ENCODE measurements at places on chromosomes 1 and 21.
A peak's percentile ranks its signal among the peaks of the same experiment; 100 is the strongest.

DNA sequence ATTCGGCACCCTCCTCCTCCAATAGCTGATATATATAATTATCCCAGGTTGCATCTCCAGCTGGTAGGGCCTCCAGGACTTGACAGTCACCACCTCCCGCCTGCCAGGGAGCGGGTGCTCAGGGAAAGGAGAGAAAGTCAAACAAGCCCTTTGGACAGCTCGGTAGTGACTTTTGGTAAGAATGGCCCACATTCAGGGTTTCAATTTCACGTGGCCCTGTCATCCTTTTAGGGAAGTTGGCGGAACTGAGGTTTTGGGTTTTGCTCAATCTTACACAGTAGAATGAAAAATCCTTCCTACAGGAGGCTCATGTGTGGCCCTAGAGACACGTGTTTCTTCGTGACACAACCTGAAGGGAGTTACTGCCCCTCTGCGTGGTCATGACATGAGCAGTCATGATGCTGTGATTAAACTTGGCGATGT lies 44.2 kb downstream of the CAPN8 start:
- DNase-seq = no peak

GRCh38 chr1:175154629-175155472 lies 37.7 kb downstream of the KIAA0040 start:
- peak; percentile 72 for DNase-seq

DNA sequence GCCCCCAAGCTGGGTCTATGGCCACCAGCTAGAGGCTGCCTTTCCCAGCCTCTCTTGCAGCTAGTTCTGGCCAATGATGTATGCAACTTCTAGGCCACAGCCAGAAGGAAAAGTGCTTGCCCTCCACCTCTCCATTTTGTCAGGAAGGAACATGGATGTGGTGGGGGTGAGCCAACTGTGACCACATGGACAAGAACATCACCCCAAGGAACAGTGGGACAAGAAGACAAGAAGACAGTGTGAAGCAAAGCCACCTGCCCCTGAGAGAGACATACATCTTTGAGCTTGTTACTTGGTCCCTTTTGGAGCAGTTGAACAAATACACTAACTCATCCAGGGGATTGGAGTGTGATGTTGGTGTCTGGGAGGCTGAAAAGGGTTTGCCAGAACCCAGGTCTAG lies 105.8 kb upstream of the EDN2 start:
- DNase-seq = no peak

DNA sequence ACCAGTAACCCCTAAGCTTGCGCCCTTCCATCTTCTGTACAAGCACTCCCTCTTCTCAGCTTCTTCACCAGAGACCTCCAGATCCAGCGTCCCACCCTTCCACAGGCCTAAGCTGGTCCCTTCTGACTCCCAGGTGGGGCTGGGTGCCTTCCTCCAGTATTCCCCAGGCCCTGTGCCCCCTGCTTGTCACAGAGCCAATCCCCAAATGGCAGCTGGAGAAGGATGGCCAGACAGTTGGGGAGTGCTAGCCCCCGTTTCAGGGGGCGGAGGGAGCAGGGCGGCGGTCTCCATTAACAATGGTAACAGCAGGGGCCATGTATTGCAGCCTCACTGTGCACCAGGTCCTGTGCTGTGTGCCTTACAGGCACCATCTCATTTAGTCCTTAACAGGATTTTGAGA lies 85.7 kb downstream of the KCNN3 start:
- DNase-seq = no peak

DNA sequence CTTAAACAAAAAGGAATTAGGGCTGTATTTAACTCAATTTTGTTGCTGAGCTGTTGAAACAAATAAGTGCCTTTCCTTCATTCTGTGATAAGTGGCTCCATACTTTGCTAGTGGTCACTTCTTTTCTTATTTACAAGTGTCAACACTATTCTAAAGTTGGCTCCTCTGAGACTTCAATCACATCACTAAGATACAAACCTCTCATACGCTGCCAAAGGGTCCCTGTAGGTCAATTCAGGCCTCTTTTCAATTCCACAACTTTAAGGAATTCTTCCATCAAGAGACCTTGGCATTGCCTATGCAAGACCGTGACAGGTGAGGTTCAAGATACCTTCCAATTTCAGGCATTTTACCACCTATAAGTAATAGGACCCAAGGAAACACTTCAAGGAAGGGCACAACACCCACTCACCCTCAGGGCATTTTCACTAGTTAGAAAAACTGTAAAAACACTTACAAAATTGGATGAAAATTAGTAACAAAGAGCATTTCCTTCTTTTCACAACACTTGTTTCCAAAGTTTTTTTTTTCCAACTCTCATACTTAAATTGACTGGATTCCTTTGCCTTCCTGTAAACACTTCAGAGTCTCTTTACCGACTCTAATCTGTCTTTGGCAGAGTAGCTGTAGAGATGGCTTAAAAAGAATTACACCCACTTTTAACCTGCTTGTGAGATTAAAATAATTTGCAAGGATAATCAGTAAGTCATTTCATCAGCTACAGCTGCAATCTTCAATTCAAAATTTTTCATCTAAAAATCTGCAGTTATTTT lies 24.5 kb downstream of the SERBP1 start:
- peak; percentile 75 for DNase-seq

DNA sequence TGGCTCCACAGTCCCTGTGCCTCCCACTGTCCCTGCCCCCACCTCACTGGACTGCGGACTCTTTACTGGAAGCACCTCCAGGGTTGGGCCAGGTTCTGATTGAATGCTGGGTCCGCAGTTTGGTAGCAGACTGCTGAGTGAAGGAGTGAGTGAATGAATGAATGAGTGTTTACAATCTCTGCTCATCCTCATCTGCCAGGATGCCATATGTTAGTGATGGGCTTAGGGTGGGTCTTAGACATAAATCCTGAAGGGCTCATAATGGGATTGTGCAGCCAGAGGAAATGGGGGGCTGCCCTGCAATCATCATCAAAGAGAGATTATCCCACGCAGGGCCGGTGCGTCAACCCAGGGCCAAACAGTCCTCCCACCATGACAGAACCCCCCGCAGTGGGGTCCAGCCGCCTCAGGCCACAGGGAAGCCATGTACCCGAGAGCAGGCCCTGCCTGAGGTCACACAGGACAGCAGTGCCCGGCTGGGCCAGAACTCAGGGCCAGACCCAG lies 26.1 kb downstream of the SLC1A7 start:
- DNase-seq = no peak

DNA sequence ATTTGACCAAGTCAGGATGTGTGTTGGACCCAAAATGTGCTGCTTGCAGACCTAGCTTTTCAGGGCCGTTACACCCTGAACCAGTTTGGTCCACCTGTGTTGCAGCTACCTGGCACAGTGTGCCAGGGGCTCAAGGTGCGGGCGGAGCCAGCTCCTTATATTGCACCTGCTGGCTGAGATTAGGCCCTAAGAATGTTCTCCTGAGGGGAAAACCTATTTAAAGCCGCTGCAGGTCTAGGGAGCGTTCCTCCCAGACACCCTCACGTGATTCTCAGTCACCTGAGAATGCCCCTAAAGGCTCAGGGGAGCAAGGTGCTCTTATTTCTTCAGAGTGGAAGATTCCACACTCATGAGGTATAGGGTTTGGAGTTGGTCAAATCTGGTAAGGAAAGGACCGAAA lies 12.0 kb downstream of the GSTM3 start:
- no peak for DNase-seq

DNA sequence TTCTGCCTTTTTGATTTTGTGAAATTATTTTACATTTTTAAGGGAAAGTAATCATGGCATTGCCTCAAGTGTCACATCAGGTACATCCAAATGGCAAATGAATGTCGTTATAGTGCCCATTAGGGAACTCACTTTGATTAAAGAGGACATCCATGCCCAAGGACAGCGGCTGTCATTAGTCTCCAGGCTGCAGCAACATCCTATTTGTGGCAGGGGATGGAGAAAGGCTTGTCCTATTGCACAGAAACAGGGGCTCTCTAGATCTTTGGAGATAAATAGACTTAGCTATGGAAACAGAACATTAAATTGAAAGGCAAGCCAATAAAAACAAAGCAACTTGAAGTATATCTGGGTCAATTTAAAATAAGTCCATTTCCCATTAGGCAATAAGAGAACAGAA lies 439.3 kb downstream of the NEGR1 start:
- DNase-seq = no peak

DNA sequence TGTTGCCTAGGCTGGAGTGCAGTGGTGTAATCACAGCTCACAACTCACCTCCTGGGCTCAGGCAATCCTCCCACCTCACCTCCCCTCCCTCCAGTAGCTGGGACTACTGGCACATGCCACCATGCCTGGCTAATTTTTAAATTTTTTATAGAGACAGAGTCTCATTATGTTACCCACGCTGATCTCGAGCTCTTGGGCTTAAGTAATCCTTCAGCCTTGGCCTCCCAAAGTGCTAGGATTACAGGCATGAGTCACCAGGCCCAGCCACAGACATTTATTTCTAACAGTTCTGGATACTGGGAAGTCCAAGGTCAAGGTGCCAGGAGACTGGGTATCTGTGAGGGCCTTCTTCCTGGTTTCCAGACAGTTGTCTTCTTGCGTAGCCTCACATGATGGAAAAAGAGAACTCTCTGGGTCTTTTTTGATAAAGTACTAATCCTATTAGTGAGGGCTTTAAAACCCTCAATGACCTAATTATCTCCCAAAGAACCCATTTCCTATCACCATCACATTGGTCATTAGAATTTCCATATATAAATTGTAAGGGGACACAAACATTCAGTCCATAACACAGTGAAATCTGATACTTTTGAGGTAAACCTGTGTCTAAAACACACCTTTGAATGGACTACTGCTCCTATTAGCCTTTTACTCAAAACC lies 67.9 kb downstream of the PHACTR4 start:
- DNase-seq = no peak

GRCh38 chr1:99579691-99580172 lies 66.2 kb upstream of the PALMD start:
- no peak for DNase-seq

DNA sequence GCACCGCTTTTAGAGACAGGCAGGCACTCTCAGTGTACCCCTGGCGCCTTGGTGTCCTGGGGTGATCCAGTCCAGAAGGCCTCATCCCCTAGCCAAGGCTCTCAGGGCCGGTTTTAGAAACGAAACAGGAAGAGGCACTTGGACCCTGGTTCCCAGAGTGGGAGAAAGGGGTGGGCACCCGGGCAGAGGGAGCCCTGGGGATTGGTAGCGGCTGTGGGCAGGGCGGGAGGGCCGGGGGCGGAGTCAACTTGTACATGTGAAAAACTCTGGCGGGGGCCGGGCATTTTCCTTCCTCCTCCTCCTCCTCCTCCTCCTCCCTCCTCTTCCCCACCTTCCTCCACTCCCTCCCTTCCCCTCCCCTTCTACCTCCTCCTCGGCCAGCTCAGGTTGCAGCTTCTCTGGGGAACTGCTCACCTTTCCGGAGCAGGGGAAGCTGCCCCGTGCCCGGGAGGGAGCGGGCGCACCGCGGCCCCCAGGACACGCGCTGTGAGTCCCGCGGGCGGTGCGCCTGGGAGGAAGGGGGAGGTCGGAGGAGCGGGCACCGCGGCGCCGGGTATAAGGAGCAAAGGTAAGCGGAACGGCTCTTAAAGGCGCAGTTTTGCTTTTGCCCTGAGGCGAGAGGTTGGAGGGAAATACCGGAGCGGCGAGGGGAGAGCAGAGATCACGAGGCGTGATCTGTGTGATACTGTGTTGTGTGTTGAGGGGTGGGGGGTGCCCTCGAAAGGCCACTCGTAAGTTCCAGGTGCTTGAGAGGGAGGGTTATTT lies at the start of gene CDK18:
Gene CDK18 (plus strand): TSS at position 359 of the 765 bp plus-strand sequence. CDS start 18,499 bp downstream, outside the sequence.
- peak; percentile 74 for DNase-seq

DNA sequence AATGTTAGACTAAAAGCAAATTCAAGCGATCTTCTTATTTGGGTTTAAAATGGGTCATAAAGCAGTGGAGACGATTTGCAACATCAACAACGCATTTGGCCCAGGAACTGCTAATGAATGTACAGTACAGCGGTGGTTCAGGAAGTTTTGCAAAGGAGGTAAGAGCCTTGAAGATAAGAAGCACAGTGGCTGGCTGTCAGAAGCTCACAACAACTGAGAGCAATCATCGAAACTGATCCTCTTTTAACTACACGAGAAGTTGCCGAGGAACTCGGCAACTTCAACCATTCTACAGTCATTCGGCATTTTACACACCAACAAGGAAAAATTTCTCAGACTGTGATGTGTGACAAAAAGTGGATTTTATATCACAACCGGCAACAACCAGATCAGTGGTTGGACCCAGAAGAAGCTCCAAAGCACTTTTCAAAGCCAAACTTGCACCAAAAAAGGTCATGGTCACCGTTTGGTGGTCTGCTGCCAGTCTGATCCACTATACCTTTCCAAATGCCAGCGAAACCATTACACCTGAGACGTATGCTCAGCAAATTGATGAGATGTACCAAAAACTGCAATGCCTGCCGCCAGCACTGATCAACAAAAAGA lies 47.9 kb downstream of the ASH1L start:
- DNase-seq = no peak

DNA sequence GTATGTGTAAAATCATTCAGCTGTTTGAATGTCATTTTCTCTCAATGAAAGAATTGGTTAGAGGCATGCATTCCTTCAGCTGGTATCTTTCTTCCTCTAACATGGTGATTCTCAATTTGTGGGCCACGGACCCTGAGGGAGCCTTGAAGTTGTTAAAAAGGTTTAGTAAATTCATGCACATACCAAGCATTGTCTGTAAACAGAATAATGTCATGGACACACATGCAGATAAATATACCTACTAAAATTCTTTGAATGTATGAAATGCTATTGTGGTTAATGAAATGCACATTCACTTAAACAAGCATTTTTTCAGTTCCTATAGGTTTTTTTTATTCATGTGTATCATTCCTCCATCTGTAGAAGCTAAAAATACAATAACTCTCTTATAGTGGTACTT lies 65.4 kb downstream of the PBX1 start:
- no peak for DNase-seq

DNA sequence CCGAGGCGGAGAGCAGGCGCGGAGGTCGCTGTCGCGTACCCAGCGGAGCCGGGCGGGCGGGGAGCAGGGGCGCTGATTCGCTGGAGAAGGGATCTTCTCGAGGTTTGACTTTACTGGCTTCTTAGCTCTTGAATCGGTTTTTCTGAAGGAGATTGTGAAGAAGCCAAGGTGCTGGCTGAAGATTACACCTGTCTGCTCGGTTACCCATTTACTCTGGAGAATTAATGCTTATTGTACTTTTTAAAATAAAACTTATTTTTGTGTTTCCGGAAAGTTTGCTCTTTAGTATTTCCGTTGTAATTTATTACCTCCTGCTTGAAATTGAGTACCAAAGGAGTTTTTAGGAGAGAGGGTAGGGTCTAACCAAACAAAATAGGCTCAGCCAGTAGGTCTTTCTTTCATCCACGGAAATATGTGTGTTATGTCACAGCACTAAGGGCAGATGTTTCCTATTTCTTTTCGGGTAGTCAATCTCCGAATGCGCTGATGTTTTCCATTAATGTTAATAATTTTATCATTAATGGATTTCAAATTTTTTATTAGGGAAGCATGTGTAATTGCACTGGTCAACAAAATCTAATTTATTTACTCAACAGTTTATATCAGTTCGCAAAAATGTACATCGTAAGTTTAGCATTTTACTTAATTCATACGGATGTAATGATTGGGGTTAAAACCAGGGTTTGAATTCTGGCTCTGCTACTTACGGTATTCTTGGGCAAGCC lies 510 bp upstream of the GNG5 start:
- no peak for DNase-seq

Measured in cerebellar cortex (tissue), 1 donor.